Stimulated activated CD4-positive, alpha-beta T cell treated with anti-CD3 and anti-CD28 coated beads, Interleukin-12 subunit alpha, Interleukin-12 subunit beta, amount 100 ng/mL, for 24 hours (primary cell): ENCODE measurements at places on chromosomes 2 and 18.

DNA sequence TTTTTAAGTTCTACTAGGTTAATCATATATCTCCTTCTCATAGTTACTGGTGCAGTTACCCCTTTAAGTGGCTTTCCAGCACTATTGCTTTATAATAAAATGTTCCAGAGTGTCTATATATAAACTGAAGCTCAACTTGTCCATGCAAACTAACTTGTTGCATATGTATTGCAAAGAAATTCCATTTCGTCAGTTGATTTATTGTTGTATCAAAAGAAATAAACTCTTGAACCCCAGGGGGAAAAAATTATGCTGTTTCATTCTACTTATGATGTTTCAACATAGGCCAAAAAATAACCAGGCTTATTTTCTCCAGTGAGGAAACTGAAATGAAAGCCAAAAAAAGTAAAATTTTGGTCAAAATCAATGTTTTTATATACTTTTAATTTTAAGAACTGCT lies 491.9 kb downstream of the NR4A2 start:
- no peak for DNase-seq

DNA sequence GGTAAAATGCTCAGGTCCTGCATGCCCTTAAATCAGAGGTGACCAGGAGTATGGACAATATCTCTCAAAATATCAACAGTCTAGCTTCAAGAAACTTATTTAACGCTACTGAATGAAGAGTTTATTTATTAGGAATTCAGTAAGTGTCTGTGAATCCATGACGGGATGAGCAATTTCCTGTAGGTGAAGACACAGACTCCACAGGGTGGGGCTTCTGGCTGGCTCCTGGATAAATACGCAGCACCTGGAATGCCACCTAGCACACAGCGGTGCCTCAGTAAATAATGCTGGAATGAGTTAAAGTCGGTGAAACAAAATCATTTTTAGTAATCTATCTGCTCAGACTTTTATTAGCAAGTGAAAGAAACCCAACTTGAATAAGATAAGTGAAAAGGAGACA lies 29.4 kb upstream of the MBP start:
- no peak for DNase-seq

GRCh38 chr2:186607660-186608324 lies 17.9 kb downstream of the ITGAV start:
- DNase-seq = no peak

GRCh38 chr2:206728277-206729199 lies 10.3 kb upstream of the DYTN start:
- DNase-seq = no peak

- DNase-seq = no peak
These were observed 147.7 kb downstream of the WDPCP start for GRCh38 chr2:63440612-63441011.

DNA sequence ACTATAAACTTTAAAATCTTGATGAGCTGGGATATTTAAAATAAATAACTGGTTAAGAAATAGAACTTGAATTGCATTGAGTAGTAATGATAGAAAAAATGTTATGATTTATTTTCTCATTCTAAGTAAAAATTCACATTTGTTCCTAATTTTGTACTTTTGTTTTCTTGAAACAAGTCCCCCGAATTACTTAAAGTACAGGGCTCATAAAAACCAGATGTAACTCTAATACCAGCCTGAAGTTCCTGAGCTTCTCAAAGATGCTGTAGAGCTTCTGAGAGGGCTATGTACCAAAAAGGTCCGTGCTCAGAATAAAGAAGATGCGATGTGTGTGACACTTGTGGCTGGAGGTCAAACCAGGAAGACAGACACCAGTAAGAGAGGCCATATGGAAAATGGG lies 116.1 kb upstream of the TACR1 start:
- no peak for DNase-seq

GRCh38 chr2:231241755-231242507 lies 43.5 kb downstream of the ARMC9 start:
- DNase-seq = no peak

GRCh38 chr2:179165356-179166000 lies 99.2 kb downstream of the SESTD1 start:
- no peak for DNase-seq

GRCh38 chr2:12979066-12979465 lies 262.3 kb downstream of the TRIB2 start:
- no peak for DNase-seq

GRCh38 chr2:161199912-161200701 lies 39.9 kb downstream of the TANK start:
- DNase-seq = no peak

GRCh38 chr2:231326404-231326803 lies 69.1 kb upstream of the B3GNT7 start:
- no peak for DNase-seq

DNA sequence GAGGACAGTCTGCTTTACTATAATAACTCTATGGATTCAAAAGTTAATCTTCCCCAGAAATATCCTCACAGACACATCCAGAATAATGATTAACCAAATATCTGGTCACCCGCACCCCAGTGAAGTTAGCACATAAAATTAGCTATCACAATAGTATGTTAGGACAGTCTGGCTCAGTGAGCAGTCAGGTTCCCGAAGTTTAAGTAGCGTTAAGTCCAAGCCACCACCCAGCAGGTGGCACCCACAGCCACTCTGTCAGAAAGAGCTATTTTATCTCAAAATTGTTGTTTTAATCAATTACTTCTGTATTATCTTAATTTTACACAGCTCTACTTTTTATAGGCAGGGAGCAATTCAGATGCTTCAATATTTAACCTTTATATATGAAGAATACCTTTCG lies 537.5 kb downstream of the MBD2 start:
- DNase-seq = no peak

DNA sequence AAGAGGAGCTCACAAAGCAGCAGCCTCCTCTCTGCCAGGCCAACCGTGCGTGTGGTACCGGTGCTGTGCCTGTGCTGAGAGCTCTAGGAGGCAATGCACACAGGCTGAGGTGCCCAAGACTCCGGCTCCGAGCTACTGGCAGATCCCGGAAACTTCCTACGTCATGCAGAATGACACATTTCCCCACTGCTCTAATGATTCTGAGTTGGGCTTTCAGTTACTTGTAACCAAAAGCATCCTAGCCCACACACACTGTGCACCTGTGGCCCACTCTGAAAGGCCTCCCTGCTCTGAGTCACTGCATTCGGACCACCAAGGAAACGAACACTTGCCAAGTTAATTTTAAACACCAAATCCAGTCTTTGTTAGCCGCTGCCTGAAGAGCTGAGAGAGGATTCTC lies 9.3 kb upstream of the RNU4ATAC start:
- DNase-seq = no peak

GRCh38 chr2:70795164-70795995 lies 4.9 kb upstream of the FIGLA start:
- no peak for DNase-seq

- no peak for DNase-seq
These were observed 122.7 kb upstream of the RIOK3 start for GRCh38 chr18:23330423-23330822.

- DNase-seq = no peak
These were observed 4.3 kb upstream of the HS6ST1 start for GRCh38 chr2:128322715-128323554.

- DNase-seq = no peak
These were observed 37.0 kb upstream of the TTN start for GRCh38 chr2:178844269-178844668.

- DNase-seq = no peak
These were observed 119.3 kb downstream of the ABCA12 start for GRCh38 chr2:215019085-215019484.

GRCh38 chr2:48819206-48819735 lies 63.7 kb upstream of the LHCGR start:
- DNase-seq = no peak

GRCh38 chr2:64876137-64876647 lies 113.0 kb upstream of the SLC1A4 start:
- no peak for DNase-seq

DNA sequence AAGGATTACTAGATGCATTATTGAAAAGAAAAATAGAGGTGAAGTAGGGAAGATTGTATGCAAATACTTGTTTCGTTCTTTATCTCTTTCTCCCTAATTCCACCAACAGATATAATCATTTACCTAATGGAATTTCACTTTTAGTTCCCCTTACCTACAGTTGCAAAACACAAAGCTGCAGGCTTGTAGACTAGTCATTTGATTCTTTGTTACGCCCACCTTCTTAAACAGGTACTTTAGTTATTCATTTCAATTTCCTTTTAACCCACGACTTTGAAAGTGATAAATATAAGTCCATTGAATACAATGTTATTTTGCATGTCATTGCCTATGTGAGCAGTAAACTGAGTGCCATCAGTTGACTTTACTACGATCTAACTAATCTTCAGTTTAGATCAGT lies 3.9 kb upstream of the HRH4 start:
- no peak for DNase-seq

DNA sequence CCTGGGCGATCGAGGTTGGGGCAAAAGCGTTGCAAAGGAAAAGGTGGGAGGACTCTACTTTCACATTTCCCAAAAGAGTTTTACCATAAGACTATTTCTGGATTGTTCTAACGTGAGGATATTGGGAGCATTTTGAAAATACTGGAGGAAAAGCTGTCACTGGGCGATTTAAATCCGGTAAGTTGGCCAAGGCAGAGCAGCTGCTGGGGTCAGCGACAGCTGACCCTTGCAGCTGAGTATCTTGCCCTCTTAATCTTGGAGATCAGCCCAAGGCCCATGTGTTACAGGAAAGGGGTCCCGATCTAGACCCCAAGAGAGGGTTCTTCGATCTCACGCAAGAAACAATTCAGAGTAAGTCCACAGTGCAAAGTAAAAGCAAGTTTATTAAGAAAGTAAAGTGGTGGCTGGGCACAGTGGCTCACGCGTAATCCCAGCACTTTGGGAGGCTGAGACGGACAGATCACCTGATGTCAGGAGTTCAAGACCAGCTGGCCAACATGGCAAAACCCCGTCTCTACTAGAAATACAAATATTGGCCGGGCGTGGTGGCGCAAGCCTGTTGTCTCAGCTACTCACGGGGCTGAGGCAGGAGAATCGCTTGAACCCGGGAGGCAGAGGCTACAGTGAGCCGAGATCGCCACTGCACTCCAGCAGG lies 964 bp upstream of the ST3GAL5 start:
- no peak for DNase-seq

GRCh38 chr2:116915673-116916072 lies 898.8 kb upstream of the DDX18 start:
- DNase-seq = no peak

DNA sequence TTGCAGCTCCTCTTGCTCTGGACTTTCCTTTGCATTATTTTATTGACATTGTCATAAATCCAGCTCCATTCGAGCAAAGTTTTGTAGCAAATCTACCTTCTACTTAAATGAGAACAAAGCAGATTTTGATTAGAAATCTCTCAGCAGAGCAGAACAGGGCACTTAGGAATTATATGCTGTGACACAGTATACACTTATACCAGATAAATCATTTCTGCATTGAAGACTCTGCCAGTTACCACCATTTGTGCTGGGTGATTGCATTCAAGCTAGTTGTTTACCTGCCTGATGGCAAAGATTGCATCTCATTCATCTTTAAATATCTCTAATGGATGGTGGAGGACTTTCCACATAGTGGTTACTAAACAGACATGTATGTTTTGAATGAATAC lies 441.7 kb upstream of the HNMT start:
- no peak for DNase-seq

DNA sequence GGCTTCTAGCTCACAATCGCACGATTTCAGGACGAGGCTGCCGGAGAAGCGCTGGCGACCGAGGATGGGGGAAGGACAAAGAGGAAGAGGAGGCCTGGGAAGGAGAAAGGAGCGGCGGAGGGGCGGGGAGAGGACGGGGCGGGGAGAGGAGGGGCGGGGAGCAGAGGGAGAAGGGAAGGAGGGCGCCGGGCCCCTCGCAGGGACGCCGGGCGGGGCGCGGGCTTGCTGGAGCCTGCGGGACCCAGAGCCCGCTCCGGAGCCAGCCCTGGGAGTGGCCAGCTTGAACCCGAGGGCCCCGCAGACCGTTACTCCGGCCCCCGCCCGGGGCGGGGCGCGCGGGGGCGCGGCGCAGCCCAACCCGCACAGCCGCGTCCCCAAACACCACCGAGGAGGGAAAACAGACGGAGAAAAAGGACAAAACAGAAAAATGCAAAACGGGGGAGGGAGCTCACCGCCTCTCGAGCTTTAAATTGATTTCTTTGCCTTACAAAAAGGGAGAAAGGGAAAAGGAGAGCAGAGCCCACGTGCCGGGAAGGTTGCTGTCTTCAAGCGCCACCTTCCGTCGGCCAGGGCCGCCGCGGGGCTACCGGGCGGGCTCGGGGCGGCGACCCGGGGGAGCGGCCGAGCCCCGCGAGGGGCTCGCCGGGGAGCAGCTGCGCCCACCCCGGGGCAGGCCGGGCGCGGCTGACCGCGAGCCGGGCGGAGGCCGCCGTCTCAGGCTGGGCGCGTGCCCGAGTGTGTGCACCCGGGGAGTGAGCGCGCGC lies 781 bp upstream of the SOX11 start:
- DNase-seq = no peak

- DNase-seq = no peak
These were observed 156.8 kb downstream of the THADA start for GRCh38 chr2:43438858-43439655.
